Activated effector memory CD4-positive, alpha-beta T cell treated with anti-CD3 and anti-CD28 coated beads, Interleukin-2, amount 50 U/mL, for 16 hours (primary cell): ENCODE measurements at places on chromosomes 4 and X.

GRCh38 chr4:173436771-173437265, 37.9 kb upstream of the SCRG1 start:
- no peak for DNase-seq

DNA sequence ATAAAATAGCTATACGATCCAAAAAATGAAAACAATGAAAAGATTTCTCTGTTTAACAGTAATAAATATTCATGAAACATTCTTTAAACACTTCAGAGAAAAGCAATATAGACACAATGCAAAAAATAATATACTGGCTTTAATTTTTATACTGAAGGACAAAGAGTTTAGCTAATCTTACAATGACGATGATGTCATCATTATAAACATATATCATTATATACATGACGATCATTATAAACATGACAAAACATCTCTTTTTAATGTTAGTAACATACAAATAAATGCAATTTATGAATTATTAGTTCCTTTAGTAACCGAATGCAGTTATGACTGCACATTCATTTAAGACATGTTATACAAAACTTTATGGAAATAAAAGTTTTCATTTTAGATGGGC, 1434.6 kb downstream of the PCDH18 start:
- no peak for DNase-seq

GRCh38 chr4:151702256-151702655, 58.6 kb downstream of the GATB start:
- no peak for DNase-seq

DNA sequence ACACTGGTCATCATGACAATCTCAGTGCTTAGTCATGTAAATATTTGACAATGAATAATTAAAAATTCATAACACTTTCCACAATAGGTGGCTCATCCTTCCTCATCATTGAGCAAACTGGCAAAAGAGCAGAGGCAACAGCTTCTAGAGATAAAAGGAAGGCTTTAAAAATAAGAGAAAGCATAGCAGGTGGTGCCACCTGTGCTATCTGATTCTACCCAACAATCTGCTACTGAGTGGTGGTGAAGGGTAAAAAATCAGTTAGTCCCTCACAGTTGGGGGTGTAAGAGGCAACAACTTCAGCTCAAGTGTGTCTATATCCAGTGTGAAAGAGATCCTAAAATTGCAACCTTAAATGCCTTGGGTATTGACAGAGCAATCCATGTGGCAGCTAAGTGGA, 280.1 kb upstream of the PPARGC1A start:
- DNase-seq, result no peak

GRCh38 chrX:150049647-150050046, 111.4 kb upstream of the EOLA2 start:
- no peak for DNase-seq

DNA sequence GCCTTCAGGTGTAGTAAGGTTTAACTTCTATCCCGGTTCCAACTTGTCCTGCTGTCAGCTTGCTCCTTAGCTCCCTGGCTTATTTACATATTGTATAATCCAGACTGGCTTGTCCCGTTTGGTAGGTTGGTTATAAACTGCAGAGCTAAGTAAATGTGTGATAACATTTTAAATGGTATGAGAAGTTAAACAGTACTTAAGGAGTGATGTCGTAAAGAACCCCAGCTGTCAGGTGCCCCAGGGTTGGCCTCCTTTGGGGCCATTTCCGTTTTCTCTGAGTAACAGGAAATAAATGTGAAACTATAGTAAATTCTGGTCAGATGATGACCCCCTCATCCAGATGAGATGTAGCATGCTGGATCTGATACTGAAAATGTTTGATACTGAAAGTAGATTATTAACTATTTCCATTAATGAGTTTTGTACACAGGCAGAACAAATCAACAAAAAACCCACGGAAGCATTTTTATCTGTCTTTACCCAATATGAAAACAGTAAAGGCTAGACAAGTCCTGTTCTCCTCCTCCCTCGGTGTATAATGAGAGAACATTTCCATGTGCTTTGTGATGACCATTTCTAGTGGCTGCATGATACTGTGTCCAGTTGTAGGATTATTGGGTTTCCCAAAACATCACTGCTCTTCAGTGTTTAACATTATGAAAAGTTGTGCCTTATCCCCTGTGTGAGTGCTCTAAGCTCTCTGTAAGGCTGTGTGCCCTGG, 22.4 kb downstream of the GAB1 start:
- DNase-seq, result peak; percentile 65

GRCh38 chr4:95387719-95388118, 161.1 kb downstream of the UNC5C start:
- no peak for DNase-seq

DNA sequence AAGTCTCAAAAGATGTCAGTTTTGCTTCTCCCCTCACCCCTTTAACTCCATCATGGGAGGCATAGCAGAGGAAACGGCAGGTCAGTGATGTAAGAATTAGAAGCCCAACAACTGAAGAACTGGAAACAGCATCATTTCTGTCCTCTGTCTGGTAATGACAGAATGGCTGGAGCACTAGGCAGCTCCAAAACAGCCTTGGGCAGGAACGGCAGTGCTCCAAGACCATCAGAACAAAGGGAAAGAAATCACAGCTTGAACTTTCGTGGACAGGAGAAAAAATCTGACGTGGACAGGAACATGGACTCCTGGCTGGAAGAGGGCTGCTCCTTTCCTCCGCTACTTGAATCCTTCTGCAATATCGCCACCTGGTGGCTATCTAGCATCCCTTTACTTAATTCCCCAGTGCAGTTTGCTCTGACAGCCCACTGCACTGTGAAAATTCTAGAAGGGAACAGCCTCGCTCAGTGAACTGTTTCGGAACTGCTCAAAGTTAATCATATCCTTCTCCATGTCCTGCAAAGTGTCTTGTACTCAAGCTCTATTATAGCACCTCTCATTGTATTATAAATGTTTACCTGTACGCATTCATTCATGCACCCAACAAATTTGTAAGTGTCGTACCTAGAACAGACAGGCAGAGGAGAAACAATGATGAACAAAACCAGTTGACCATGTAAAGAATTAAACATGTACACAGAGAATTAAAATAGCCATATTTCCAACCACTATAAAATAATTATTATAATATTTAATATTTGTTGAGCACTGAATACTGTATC, 20.4 kb downstream of the SLC25A53 start:
- DNase-seq, result peak; percentile 74

GRCh38 chr4:190015538-190016368, 11.3 kb downstream of the FRG2 start:
- DNase-seq, result no peak

DNA sequence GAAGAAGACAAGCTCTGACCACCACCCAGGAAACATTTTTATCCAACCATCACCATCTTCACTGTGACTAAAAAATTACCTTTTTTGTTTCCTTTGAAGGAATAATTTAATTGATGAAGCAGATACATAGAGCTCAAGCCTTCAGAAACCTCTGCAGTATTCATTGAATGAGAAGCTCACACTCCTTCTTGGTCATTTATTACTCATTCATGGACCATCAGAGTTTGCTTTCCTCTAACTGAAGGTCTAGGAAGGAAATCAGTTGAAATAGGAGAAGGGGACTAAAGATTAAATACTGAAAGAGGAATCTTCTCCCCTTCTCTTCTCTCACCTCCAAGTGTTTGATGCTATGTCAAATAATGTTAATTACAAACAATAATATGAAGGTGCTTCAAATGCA, 290.6 kb upstream of the KLF3 start:
- DNase-seq, result no peak

- no peak for DNase-seq
Observed at GRCh38 chrX:121322159-121322558, 274.7 kb downstream of the GLUD2 start.

GRCh38 chrX:115576676-115577075, 15.7 kb downstream of the PLS3 start:
- DNase-seq, result no peak

GRCh38 chr4:147860960-147861359, 129.1 kb downstream of the ARHGAP10 start:
- DNase-seq, result no peak

GRCh38 chr4:2808001-2808400, 15.1 kb downstream of the SH3BP2 start:
- DNase-seq, result no peak

DNA sequence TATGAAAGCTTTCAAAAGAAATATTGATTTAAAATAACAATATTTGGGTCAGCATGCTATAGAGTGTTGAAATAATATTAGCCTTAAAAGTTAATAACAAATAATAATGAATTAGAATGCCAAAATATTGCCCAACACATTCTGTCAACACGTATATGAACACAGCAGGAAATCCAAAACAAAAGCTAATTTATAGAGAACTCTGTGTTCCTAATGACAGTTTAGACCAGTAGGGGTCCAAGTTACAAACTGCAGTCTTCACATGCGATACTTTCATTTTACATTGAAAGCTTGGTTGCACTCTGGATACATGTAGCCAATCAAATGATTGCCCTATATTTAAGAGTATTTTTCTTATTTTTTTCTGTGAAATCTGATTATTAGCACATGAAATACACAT, 274.4 kb downstream of the DCTD start:
- no peak for DNase-seq

DNA sequence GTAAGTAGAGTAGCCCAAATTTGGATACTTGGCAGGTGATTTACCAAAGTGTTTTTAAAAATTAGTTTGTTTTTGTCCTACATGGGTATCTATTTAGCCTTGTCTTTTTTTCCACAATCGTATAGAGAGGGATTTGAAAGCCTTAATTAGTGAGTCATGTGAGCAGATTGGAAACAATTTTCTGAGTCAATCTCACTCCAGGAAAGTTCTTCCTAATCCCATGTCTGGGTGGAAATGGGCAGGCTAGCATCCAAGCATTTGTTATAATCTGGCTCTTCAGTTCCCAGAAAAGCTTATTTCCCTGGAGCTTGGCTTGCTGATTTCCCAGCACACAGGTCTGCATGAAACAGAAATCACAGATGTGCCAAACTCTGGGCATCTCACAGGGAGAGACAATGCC, 426.9 kb upstream of the BOD1L1 start:
- DNase-seq, result no peak

DNA sequence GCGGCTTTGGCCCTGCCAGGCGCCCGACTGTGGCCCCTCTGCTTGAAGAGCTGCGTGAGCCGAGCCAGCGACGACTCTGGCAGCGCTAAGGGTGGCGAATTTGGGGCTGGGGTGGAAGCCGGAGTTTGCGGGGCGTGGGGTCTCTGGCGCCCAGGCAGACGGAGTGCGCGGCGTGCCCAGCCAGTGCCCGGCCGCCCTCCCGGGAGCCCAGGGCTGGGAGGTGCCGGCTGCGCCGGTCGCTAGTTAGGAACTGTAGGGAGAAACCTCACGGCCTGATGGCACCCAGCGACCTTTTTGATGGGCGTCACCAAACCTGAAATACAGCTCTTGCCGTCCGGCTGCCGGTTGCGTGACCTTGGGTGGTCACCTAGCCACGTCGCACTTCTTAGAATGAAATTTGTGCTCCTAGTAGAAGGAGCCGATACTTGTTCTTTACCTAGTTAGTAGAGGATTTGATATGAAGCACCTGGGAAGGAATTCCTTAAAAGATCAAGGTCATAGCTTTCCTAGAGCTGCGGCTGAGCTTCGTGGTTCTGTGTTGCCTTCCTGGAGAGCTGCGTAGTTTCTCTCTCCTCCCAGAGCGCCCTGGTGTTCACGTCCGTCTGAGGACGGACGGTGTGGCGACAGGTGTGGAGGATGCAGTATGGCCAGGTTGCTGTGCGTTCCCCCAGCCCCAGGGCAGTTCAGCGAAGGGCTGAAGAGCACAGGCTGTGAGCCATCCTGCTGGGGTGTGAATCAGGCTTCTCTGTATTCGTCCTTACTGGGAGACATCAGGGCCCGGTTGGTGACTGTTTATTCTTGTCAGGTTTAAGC, 680 bp downstream of the MAEA start:
- peak; percentile 68 for DNase-seq

GRCh38 chrX:45497290-45497689, 296.6 kb upstream of the DIPK2B start:
- DNase-seq, result no peak

- peak; percentile 90 for DNase-seq
Observed at GRCh38 chr4:38131371-38132091, 171.3 kb downstream of the PTTG2 start.

- no peak for DNase-seq
Observed at GRCh38 chr4:163949976-163950601, 455.6 kb downstream of the TMA16 start.

GRCh38 chrX:132367314-132367713, 121.5 kb downstream of the MBNL3 start:
- no peak for DNase-seq

GRCh38 chrX:9087271-9088040, 53.5 kb upstream of the FAM9B start:
- no peak for DNase-seq

DNA sequence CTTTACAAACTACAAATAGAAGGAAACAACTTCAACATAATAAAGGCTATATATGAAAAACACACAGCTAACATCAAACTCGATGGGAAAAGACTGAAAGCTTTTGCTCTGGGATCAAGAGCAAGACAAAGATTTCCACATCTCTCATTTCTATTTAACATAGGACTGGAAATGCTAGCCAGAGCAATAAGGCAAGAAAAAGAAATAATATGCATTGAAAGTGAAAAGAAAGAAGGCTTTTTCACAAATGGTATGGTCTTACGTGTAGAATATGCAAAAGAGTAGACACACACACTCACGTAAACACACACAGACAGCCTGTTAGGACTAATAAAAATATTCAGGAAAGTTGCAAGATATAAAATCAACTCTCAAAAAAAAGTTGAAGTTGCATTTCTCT, 660.5 kb upstream of the PCDH10 start:
- DNase-seq, result no peak

DNA sequence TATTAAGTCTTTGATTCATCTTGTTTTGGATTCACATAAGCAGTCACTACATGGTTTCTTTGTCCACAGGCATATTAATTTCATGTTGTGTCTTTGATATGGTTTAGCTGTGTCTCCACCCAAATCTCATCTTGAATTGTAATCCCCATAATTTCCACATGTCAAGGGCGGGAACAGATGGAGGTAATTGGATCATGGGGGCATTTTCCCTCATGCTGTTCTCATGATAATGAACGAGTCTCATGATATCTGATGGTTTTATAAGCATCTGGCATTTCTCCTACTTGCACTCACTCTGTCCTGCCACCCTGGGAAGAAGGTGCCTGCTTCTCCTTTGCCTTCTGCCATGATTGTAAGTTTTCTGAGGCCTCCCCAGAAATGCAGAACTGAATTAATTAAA, 1811.2 kb upstream of the PCDH10 start:
- DNase-seq, result no peak

- no peak for DNase-seq
Observed at GRCh38 chrX:41692162-41692749, 3.5 kb downstream of the GPR34 start.

- no peak for DNase-seq
Observed at GRCh38 chr4:184715526-184715925, 18.4 kb downstream of the CENPU start.

DNA sequence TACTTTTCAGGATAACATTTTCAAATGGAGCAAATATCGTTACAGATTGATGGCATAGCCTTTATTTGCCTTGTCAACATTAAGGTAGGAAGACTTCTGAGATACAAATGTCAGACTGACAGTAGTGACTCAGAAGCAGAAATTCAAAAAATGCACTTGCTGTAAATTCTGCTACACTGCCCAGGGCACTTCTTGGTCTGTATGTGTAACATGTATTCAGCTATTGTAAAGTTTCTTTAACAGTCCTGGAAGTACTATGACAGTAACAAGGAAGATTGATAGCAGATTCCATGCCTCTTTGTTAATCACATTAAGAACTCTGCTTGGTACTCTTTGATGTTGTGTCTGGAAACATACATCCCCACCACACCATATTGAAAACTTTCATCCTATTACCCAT, 69.6 kb upstream of the PCDH18 start:
- no peak for DNase-seq
